NCI-H1092 (cell line): ENCODE measurements at places on chromosomes 6 and 20.
A peak's percentile ranks its signal among the peaks of the same experiment; 100 is the strongest.

DNA sequence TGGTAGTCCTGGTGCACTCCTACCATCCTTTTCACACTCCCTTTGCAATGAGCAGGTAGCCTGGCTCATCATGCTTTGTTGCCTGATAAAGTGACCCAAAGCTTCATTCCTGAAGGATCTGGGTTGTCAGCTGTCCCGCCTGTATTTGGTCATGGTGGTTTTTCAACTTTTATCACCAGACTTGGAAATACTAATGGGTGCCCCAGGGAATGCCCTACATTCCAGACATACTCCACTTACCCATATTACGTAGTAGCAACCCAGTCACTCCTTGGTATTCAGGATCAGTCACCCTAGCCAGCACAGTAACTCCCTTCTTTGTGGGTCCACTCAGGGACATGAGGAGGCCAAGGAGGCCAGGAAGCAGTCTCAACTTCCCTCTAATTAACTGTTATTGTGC lies 199.2 kb downstream of the MAFB start:
- no peak for DNase-seq

- no peak for DNase-seq
Measured at GRCh38 chr20:38112930-38113294, 52.2 kb downstream of the TGM2 start.

DNA sequence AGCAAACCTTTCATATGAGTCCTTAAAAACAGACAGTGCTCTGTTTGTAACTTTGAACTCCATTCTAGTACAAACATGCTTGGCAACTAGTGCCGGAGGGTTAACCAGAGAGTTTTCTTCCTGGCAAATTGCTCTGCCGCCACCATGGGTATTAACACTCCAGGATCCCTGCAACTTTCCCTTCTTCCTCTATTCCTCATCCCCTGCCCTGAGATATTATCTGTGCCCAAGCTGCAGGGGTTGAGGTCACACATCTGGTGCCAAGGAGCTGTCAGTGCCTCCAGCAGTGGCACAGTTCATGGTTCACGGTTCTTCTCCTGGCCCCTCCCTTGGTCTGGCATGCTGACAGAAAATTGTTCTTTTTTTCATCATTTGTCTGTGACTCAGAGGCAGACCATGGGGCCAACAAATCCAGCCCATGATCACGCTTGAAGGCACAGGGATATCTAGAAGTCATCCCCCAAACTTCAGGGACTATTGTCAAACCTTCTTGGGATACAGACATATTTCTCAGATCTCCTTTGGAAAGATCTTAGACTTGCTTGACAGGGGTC lies 77.5 kb downstream of the ATXN1 start:
- DNase-seq = no peak

DNA sequence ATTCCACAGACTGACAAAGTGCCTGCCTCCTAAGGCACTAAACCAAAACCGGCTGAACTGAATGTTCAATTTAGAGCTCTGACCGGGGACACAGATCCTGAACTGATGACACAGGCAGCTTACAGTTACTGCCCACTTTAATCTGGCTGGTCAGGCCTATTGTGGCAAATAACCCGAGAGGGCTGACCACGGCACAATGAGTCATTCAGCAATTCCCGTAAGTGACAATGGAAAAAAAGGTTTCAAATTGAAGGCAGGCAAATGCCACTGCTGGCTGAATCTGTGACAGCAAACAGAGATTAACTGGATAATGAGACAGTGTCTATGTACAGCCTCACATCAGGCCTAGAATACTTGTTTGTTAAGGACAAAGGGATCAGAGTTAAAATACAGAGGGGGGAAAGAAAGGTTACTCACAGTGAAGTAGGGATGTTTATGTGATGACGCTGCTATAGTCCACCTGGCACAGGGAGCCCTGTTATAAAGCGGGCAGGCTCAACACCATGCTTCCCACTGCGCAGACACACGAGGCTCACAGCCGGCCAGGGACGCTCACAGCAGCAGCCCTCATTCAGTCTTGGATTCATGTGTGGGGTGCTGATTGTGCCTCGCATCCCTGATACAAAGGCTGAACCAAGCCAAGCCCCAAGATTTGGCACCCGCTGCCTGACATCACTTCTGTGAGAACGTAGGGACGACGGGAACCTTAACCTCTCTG lies 54.4 kb downstream of the RTN4IP1 start:
- no peak for DNase-seq

DNA sequence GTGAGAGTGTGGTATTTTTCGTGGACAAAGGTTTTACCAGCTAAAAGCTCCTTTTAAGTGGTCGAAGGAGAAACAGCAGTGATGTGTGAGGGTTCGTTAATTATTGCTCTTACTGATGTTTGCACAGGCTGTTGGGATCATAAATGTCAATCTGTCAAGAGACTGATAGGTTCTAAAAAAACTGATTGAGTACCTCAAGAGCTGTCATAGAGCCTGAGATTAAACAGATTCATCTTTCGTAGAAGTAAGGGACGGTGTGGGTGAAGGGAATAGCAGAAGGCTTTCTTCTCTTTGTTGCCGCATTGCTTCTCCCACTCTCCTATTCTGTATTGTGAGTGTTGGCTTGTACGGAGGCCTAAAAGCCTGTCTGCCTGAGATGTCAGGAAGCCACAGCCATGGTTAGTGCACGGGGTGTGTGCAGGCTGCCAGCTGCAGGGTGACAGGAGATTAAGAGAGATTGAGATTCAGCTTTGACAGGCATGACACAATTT lies 291.0 kb downstream of the ZFAND3 start:
- DNase-seq = peak; percentile 57

- no peak for DNase-seq
Measured at GRCh38 chr20:63782051-63782471, 42.5 kb downstream of the SLC2A4RG start.

DNA sequence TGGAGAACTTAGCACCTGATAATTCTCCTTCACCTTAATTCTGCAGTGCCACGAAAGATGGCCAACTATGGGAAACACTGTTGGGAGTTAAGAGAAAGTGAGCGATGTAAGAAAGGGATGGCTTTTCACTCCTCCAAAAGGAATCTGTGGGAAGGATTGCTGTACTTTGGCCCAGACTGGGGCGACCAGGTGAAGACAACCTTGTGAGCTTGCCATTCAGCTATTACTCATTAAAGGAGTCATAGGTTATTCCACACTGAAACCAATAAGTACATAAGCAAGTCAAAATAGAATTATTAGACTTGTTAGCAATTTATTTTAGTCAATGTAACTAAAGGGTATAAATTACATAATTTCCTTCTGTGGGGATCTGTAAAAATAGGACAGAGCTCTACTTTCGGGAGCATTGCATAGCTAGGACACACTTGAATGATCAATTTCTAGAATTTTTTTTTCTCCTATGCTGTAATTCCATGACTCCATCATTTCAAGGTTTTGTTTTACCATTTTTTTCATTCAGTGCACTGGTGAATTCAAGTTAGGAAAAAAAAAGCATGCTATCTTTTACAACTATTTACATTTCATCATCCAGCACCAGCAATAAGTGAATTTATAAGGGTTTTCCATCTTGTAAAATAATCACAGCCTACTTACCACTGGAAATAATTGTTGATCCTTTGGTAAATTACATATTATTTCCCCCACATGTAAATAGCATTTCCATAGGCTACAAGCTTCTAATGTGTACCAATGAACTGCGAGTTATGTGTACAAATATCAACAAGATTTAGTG lies 231.7 kb downstream of the SIM1 start:
- no peak for DNase-seq

- DNase-seq = no peak
Measured at GRCh38 chr6:9761220-9761619, 653.7 kb downstream of the TFAP2A start.

GRCh38 chr6:33438978-33439594 lies 15.3 kb upstream of the ZBTB9 start:
- DNase-seq = no peak

DNA sequence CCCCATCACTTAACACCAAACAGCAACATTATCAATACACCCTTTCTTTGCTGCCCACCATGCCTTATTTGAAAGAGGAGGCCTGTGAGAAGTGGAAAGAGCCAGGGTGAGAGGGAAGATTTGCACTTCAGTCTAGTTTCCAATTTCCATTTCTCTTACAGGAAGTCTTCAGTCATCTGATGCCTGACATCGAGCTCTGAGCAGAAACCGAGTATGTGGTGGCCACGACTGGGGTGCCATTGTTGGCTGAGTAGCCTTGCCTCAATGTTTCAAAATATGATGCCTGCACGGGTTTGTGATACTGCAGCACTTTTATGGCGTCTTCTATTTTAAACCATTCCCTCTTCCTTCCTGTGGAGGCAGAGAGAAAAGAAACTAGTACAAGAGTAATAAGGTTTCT lies 39.8 kb upstream of the SMIM29 start:
- no peak for DNase-seq

GRCh38 chr6:54473328-54473727 lies 165.1 kb downstream of the TINAG start:
- no peak for DNase-seq

DNA sequence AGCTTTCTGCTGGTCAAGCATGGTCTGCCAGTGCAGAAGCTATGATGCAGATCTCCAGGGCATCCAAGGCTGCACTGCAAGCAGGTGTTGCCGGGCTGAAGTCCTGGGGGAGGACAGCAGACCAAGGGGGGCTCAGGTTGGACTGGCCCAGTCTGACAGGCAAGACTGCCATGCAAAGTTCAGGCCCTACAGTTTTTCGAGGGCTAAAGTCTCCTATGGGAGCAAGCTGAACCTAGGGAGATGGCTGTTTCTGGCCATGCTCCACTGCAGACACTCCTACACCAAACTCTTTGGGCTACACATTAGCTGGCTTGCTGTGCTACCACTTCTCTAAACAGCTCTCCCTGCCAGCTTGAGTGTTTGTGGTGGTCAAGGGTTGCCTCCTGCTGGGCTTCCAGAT lies 130.0 kb upstream of the SYNCRIP start:
- no peak for DNase-seq

DNA sequence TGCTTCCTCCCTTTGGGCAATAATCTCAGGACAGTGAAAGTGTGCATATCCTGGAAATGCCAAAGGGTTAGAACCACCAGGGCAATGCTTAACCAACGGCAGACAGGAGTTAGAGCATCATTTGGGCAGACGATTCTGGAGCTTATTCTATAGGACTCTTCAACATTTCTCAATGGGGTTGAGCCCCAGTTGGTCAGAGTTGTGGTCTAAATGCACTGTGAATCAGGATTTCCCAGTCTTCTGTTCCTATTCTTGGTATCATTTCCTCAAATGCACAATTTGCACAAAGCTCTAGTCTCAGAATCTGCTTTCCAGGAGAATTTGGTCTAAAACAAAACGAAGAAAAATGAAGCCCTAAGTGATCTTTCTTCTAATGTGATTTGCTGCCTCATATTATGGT lies 389.6 kb upstream of the JAG1 start:
- no peak for DNase-seq
